ENCODE measurements at places on chromosomes 13 and 19. TPM values are rescaled to one million over a fixed set of nuclear protein-coding genes. Genes with fewer than 3 reads are reported as not detected.

- no peak for DNase-seq
Observed at GRCh38 chr13:39786091-39786490, 130.6 kb downstream of the COG6 start.

GRCh38 chr13:96662036-96662435, 332.2 kb downstream of the OXGR1 start:
- DNase-seq: no peak

GRCh38 chr13:80824229-80824628, 483.3 kb upstream of the SPRY2 start:
- DNase-seq: no peak

- no peak for DNase-seq
Observed at GRCh38 chr13:34894756-34895155, 47.3 kb upstream of the NBEA start.

- DNase-seq: no peak
Observed at GRCh38 chr13:29140277-29140676, 320.1 kb downstream of the MTUS2 start.

DNA sequence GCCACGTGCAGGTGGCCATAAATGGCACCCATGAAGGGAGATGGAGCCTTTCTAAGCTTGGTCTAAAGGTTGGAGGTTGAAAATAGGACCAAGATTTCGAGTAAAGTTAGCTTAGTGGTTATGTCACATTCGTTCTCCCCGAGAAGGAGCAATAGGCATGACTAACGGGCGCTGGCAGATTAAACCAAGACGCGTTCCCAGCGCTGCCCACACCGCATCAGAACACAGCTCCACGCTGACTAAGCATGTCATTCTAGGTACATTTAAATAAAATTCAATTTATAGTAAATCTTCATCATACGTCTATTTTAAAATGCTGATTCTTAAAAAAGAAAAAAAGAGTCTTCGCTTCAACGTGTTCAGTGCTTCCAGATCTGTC, 95.0 kb upstream of the IRS2 start:
- DNase-seq: no peak

The LGALS14 gene
- not detected for polyA plus RNA-seq
